Choroid plexus epithelial cell (primary cell): ENCODE measurements at places on chromosomes 11 and 22.

DNA sequence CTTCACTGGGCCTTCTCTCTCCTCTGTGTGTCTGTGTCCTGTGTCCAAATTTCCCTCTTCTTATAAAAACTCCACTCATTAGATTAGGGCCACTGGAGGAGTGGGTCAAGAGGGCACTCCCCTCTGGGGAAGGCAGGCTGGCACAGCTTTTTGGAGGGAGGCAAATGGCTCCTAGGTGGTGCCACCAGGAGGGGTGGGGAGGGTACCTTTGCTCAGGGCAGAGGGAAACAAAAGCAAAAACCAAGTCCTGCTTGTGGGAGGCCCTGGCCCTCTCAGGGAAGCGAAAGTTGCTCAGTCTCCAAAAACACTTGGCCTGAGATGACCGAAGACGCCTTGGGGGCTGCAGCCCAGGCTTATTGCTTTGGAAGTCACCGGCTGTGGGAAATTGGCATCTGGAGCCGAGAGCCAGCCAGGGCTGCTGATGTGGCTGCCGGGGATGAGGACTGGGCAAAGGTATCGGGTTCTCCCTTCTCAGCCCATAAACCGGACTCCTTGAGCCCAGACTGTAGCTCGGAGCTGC lies 48.2 kb upstream of the ANO1 start:
- no peak for DNase-seq

DNA sequence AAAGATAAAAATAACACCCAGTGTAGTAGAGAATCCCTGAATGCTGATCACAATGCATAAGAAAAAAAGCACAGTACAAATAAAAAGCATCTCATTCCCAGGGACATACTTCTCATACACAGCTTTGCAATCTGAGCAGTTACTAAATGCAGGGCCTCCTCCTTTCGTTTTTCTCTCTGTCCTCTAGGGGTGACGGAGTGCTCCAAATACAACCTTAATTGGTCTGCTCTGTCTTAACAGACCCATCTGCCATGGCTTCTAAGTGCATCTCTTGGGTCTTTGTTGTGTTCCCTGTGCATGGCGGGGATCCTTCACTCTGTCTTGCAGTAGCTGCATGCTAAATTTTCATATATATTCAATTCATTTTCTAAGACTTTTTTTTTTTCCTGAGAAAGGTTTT lies 1114.2 kb upstream of the RAG2 start:
- DNase-seq: peak; percentile 51

GRCh38 chr22:48396785-48397530 lies 1430.7 kb downstream of the BRD1 start:
- no peak for DNase-seq

DNA sequence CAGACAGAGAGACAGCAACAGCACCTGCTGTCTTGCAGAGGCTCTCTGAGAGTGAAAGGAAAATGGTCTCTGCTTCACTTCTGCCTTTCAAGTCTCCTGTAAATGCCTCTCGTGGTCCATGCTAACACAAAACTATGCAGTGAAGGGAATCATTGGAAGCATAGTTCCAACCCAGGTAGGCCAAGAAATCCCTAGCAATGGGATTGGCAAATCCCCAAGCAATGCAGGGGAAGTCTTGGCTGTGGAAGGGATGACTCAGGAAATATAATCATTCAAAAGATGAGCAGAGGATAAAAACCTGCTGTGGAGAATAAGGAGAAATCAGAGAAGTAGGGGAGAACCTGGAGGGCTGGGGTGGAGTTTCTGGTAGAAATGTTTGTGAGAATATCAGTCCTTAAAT lies 216.1 kb upstream of the ZBED5 start:
- no peak for DNase-seq

DNA sequence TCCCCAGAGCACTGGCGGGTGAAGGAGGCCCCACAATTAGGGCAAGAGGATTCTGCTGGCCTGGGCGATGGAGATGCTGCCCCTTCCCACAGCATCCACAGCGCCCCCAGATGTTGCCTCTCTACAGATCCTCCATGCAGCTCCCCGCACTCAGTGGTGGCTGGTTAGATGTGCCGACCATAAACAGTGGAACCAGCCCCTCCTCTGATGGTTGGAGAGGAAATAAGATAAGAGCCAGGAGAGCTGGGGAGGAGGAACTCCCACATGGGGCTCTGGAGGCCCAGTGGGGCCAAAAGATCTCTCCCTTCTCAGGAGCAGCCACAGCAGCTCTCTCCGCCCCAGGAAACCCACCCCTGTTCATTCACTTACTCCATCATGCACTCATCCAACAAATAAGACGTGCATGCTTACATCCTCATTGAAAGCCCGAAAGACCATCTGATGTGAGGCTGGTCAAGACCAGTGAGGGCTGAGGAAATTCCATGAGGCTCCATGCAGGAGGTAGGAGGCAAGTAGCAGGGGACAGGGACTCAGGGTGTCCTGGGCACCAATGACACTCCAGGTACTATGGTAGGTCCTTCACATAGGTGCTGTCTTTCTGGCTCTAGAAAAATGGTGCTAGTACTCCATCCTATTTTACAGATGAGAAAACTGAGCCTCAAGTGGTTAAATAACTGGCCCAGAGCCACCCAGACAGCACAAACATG lies 1.5 kb downstream of the PTGDR2 start:
- DNase-seq: no peak

- no peak for DNase-seq
Observed at GRCh38 chr11:87369888-87370287, 332.2 kb downstream of the TMEM135 start.

- DNase-seq: peak; percentile 96
Observed at GRCh38 chr11:99693941-99694492, 673.3 kb downstream of the CNTN5 start.

GRCh38 chr22:29260031-29260560 lies 7.7 kb downstream of the RHBDD3 start:
- no peak for DNase-seq

GRCh38 chr11:37203006-37203405 lies 605.0 kb upstream of the RAG2 start:
- no peak for DNase-seq

DNA sequence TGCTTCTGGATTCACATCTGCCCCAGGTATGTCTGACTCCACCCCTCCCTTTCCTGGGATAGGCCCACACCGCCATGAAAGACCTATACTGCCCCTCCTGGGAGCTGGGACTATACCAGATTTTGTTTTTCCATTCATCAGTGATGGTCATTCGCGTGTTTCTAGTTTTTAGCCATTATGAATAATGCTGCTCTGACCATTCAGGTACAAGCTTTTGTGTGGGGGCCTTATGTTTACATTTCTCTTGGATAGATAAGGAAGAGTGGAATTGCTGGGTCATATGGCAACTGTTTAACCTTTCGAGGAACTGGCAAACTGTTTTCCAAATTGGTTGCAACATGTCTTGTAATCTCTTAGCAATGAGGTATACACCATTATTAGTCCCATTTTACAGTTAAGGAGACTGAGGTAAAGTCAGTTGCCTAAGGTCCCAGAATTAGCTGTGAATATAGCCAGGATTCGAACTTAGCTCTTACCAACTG lies 1.2 kb upstream of the TBC1D10A start:
- DNase-seq: no peak

DNA sequence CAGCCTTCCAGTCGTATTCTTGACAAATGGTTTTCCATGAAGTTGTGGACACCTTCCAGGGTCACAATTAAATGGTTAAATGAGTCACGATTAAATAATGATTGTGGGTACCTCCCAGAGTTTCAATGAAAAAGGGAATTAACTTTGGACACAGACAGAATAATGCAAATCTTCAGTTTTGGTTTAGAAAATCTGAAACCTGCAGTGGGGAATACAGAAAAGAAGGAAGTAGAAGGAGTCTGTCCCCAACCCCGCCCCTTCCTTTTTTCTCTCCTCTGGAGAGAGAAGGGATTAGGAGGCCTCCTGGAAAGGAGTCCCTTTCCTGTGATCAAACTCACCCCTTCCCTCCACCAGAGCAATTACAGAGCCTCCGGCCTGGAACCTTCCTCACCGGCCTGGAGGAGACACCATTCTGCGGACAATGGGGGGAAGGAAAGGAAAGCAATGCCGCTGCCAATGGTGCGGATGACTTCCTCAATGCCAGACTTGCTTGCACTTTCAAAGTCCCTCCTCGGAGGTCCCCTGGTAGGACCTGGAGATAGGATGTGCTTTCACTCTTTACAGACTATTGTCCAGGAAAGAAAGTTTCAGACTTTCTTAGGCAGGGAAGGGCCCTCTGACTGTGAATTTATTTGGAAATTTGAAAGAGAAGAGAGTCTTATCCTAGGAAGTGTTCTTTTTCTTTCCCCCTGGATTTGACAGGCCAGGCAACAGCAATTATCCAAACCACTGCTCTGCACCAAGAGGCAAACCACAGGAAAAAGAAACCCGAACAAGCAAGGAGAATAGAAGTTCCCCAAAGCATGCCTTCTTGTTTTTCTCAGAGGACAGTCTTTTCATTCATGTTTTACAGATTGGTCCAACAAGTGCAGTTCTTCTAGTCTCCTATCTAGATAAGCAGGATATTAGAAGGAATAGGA lies 86.8 kb downstream of the PTPRJ start:
- no peak for DNase-seq

GRCh38 chr11:85316967-85317366 lies 310.2 kb downstream of the DLG2 start:
- DNase-seq: no peak

- DNase-seq: no peak
Observed at GRCh38 chr11:69686856-69687255, 11.7 kb upstream of the LTO1 start.

GRCh38 chr22:36644333-36644757 lies 59.2 kb downstream of the CACNG2 start:
- DNase-seq: peak; percentile 96

DNA sequence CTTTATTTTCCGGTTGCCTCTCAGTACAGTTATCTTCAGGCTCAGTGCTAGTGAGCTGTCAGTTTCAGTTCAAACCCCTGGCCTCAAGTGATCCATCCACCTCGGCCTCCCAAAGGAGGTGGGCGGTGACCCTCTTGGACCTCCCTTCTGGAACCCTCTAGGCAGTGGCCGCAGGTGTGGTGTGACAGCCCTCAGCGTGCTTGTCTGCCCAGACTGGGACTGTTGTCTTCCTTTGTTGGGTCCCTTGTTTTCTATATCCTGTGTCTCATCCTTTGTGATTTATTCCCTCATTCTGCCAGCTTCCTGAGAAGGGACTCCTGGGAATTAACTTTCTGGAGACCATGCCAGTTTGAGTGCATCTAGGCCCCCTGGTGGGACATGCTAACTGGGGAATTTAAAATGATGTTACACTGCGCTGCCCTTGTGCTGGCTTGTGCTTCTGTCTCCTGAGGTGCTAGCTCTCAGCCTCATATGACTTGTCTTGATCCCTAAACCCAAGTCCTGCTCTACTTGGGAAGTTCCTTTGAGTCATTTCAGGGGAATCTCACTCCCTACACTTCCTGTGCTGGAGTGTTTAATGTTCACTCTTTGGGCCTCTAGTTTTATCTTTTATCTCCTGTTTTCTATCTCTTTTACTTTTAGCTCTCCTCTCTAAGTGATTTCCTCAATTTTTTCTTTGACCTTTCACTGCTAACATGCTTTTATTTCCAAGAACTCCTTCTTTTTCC lies 19.4 kb downstream of the MED15 start:
- peak; percentile 77 for DNase-seq

DNA sequence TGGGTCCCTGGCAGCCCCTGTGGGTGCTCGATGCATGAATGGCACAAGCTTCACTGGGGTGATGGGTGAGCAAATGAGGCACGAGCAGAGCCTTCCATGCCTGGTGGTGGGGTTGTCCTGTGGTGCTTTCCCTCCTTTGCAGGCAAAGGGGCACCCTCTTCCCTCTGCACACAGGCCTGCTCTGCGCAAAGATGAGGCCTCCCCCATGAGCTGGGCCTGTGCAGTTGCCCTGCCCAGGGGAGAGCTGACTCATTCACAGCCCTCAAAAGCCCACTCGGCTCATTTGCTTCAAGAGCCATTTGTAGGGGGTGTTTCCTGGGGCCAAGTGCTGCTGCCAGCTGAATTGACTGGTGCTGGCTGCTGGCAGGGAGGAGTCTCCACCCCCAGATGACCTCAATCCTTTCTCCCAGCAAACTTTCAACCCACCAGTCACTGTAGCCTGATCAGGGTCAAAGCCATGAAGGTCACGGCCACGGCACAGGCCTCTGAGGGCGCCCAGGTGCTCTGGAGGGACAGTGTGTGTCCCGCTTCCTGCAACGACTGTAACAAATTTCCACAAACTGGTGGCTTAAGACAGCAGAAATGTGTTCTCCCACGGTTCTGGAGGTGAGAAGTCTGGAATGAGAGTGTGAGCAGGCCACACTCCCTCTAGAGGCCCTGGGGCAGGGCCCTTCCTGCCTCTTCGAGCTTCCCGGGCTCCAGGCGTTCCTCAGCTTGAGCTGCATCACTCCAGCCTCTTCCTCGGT lies 48.8 kb upstream of the ANO1 start:
- no peak for DNase-seq

GRCh38 chr22:45271667-45272201 lies 13.0 kb upstream of the UPK3A start:
- no peak for DNase-seq

- no peak for DNase-seq
Observed at GRCh38 chr11:1390569-1391164, 933 bp downstream of the BRSK2 start.

GRCh38 chr22:36472689-36473088 lies 8.8 kb downstream of the TXN2 start:
- no peak for DNase-seq
